Femur (tissue), 1 donor: ENCODE measurements at places on chromosomes 2 and 18.

- no peak for DNase-seq
Measured at GRCh38 chr18:23438046-23438377, 15.1 kb upstream of the RIOK3 start.

- DNase-seq: no peak
Measured at GRCh38 chr2:47903781-47904490, 2.4 kb downstream of the FBXO11 start.

DNA sequence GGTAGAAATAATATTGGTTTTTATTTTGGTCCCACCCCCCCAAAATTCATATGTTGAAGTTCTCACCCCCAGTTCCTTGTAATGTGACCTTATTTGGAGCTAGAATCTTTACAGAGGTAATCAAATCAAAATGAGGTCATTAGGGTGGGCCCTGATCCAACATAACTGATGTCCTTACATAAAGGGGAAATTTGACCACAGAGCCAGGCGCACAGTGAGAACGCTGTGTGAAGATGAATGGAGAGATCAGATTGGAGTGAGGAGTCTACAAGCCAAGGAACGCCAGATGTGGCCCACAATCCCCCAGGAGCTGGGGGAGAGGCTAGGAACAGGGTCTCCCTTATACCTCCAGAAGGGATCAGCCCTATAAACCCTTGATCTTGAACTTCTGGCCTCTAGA lies 31.6 kb upstream of the TRIB2 start:
- no peak for DNase-seq

DNA sequence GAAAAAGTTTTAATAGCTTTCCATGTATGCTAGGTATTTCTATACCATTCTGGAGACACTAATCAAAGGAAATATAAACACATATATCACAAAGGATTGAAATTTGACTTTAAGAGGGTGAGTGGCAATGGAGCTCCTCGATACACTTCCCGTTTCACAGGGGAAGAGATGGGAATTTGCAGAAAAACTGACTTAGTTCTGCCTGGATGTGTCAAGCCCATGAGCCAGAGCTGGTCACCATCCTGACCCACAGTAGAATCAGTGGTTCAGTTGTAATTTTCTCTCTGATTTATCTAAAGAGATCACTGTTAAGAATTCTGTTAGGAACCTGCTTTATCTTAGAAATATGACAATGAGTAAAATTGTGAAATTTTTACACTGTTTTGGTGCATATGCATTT lies 34.2 kb downstream of the PLCL1 start:
- DNase-seq: no peak

- DNase-seq: no peak
Measured at GRCh38 chr2:188274274-188274673, 17.4 kb upstream of the GULP1 start.

- DNase-seq: no peak
Measured at GRCh38 chr2:117785740-117786139, 28.8 kb upstream of the DDX18 start.

- DNase-seq: no peak
Measured at GRCh38 chr2:108346827-108347226, 30.9 kb upstream of the SULT1C4 start.

- no peak for DNase-seq
Measured at GRCh38 chr2:105581555-105581944, 163.2 kb upstream of the NCK2 start.

GRCh38 chr2:144217853-144218633 lies 301.9 kb downstream of the ZEB2 start:
- no peak for DNase-seq

DNA sequence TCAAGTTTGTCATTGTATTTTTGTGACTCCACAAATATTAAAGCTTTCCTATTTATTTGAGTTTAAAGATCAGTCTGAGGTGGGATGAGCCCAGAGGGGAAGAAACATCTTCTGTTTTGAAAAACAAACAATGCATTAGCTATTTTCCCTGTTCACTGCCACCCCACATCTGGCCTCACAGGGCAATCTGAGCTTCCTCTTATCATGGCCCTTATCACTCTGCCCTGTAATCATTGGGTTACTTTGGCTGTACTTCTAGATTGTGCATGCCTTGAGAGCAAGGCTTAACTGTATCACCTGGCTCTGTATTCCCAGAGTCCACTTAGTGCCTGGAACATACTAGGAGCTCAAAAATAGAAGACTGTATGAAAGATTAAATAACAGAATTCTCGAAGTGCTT lies 241.6 kb upstream of the NT5C1B start:
- no peak for DNase-seq

DNA sequence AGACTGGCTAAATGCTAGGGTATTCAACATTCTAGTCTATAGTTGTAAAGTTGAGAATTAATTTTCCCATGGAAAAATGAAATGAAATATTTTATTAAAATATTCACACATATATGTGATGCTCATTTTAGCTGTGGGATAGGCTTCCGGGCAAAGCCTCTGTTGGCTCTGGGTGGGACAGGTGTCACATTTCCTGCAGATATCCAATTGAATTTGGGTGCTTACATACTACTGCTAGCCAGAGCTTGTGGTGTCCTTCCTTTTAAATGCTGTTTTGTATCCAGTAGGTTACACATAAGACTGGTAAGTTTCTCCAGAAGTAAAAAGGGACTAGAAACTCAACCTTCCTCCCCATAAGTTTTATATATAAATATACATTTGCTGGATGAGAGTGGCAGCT lies 73.8 kb downstream of the RPRM start:
- no peak for DNase-seq

DNA sequence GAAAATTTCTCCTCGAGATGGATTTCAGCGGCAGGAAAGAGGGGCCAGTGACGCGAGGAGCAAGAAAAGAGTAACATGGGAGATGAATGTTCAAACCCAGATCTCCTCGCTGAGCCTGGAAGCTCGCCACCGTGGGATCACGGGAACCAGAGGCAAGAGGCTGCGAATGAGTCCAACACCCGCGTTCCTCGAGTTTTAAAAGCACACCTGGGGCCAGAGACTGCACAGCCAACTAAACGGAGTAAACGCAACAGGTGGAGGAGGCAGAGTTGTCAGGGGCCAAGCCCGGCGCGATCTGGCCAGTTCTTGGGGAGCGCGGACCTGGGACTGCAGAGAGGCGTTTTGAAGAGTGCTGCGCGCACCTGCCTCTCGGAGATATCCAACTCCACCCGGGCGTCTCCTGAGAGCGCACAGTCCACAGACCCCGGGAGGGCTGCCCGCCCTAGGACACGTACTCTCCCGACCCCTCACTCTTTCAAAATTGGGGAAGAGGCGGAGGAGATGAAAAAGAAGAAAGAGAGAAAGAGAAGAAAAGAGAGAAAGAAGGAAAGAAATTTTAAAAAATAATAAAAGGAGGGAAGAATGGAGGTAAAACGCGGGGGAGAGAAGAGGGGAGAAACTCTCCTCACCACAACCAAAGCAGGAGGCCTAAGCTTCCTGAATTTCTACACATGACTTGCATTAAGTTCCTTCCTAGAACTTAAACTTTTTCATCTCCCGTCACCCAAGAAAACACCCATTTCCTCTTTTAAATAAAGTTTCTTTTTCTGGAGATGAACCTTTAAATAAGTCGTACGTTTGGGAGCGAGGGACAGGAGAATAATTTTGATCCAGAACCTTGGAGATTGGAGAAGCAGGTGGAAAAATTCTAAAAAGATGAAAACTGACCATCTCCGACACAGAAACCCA lies 5.3 kb upstream of the PAX3 start:
- no peak for DNase-seq

GRCh38 chr18:6370886-6371635 lies 43.6 kb downstream of the L3MBTL4 start:
- no peak for DNase-seq

- no peak for DNase-seq
Measured at GRCh38 chr2:172739661-172740266, 4.1 kb downstream of the RAPGEF4 start.

GRCh38 chr2:230583581-230583980 lies 129.1 kb upstream of the CAB39 start:
- no peak for DNase-seq

- no peak for DNase-seq
Measured at GRCh38 chr2:3377279-3377611, 373 bp downstream of the EIPR1 start.
